ENCODE measurements at places on chromosomes 13 and 19. TPM values are rescaled to one million over a fixed set of nuclear protein-coding genes. Genes with fewer than 3 reads are reported as not detected.

- no peak for DNase-seq
- no peaks in the 10 kb centered on the region for H3K4me1 ChIP-seq
- no peaks in the 10 kb centered on the region for H3K27me3 ChIP-seq
- no peak overlapping the region for H3K4me3 ChIP-seq
- H3K27ac ChIP-seq, result no peak overlapping the region
Observed at GRCh38 chr13:42066542-42066941, 18.1 kb downstream of the DGKH start.

DNA sequence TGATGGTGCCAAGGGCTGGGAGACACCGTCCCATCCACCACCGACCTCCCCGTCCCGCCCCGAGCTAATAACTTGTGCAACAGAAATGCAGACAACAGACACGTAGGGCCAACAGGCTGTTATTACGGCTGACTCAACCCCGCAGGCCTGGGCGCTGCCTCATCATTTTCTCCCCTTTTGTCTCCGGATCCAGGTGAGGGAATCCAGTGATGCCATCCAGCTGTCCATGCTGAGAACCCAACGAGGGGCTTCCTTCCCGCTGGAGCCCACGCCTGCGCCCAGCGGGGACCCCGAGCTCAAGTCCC, 6.4 kb upstream of the DIRAS1 start:
- H3K4me3 ChIP-seq, result no peak overlapping the region
- DNase-seq, result no peak
- no peaks in the 10 kb centered on the region for H3K36me3 ChIP-seq
- no peaks in the 10 kb centered on the region for H3K27me3 ChIP-seq
- no peaks in the 10 kb centered on the region for H3K4me1 ChIP-seq
- no peak overlapping the region for H3K27ac ChIP-seq

GRCh38 chr13:27182844-27183497, 11.4 kb upstream of the USP12 start:
- no peaks in the 10 kb centered on the region for H3K27me3 ChIP-seq
- DNase-seq, result no peak
- H3K4me3 ChIP-seq, result no peak overlapping the region
- no peak overlapping the region for H3K27ac ChIP-seq
- H3K4me1 ChIP-seq, result no peaks in the 10 kb centered on the region

GRCh38 chr19:14674764-14675163, at the start of gene ADGRE3:
ADGRE3 (minus strand) TSS chr19:14674844; CDS start chr19:14674770, 74 bp downstream.
- no peaks in the 10 kb centered on the region for H3K4me1 ChIP-seq
- no peaks in the 10 kb centered on the region for H3K27me3 ChIP-seq
- no peak within 1 kb of the TSS for H3K4me3 ChIP-seq
- no peaks in the 10 kb centered on the region for H3K36me3 ChIP-seq

Gene ATP4A
- polyA plus RNA-seq, result not detected

Gene PRKCG
- polyA plus RNA-seq, result not detected
